Urinary bladder (tissue), 4 donors: ENCODE measurements at places on chromosomes 1 and 21. TPM values are rescaled to one million over a fixed set of nuclear protein-coding genes. Genes with fewer than 3 reads are reported as not detected.

DNA sequence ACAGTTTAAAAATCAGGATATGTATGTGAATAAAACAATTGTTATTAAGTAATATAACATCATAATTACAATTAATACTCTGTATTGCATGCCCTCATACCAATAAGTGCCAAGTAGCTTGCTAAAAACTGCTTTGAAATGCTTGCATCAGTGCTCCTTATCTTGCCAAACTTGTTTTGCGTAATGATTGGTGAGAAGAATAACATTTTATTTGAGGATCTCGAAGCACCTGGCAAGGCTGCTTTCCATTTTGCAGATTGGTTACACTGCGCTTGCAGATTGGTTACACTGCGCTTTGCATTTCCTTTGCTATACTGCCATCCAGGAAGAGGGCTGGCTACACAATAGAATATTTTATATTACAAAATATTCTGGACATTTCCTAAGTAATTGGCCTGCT lies 1.7 kb upstream of the PBX1 start:
- DNase-seq: no peak

GRCh38 chr21:28827422-28827821 lies 165.3 kb downstream of the LTN1 start:
- DNase-seq: no peak

GRCh38 chr1:230194525-230194924 lies 127.5 kb downstream of the GALNT2 start:
- no peak for DNase-seq

DNA sequence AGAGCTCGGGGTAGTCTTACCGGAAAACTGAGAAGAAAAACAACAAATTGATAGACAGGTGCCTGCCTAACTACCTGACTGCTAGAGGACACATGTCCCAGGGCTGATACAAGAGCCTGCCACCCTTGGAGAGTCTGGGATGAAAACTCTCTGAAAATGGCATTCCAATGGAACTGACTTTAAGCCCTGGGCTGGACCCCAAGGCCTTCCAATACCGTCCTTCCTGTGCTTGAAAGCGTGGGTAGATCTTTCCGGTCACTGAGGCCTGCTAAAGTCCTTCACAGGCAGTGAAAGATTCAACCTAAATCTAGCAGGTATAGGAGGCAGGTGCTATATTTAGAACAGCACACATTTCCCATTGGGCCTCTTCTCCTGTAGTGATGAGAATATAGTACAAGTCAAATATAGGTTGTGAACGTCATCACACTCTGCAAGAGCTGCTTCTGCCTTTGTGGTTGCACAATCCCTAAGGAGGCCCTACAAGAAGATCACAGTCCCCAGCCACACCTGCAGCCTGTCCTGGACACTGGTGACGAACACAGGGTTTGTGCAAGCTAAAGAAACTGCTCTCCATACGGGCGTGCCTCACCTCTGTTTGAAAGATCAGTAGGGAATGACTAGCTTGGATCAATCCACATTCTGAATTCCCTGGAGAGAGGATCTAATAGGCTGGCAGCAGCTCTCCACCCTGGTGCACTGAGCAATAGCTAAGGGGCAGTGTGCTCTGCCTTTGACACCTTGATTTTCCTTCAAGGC lies 876 bp upstream of the CHML start:
- no peak for DNase-seq

DNA sequence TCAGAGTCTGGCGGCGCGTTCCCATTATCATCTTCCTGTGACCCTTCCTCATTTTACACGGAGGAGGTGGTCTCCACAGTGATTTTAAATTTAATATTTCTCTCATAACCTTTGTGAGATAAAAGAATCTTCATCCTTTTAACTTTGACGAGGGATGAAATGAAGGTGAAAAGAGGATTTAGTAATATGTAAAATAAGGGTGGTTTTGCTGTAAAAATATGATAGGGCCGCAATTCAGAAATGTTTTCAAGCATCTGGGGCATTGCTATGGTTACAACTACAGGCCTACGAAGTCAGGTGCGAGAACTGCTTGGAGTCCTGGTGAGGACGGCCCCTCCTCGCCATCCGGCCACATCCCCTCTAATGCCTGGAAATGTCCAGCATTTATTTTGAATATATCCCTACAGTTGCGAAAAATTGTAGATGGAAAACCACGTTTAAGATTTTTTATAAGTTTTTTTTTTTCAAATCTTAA lies 422 bp upstream of the RSBN1 start:
- peak; percentile 15 for DNase-seq

GRCh38 chr1:237732657-237733056 lies 158.1 kb downstream of the ZP4 start:
- no peak for DNase-seq

DNA sequence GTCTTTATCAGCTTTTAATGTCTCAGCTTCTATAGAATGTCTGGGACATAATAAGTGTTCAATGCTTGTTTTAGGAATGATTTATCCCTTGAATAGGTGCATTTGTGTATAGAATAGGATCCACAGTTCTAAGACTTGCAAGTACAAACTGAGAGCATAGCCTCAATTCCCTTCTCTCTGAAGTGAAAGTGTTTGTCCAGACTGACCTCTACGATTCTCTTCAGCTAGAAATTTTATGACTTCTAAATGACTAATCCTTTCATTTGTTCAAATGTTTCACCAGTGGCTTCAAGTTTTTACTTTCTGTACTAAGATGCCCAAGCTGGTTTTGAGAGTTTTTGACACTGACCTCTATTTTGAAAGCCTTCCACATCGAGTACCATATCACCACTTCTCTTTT lies 608.2 kb upstream of the ADGRL4 start:
- no peak for DNase-seq

GRCh38 chr1:240031009-240031408 lies 60.7 kb upstream of the FMN2 start:
- no peak for DNase-seq

- no peak for DNase-seq
Observed at GRCh38 chr1:72322910-72323309, 40.6 kb upstream of the NEGR1 start.

- DNase-seq: no peak
Observed at GRCh38 chr1:89624314-89624713, 8.6 kb upstream of the LRRC8C start.

DNA sequence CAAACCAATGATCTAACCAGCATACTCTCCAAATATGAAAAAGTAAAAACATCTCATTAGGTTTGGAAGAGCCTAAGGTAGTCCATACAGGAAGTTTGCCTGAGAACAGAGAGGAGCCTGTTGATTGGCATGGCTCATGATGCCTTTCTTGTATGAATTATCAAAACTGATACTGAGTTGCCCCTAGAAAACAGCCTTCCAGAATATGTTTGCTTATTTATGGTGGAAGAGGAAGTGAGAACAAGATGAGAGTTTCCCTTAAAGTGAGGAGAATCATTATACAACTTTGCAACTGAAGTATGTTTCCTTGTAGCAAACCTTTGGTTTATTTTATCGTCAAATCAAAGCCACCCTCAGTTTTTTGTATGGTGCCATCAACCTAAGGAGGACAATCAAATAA lies 23.8 kb upstream of the KIAA1614 start:
- DNase-seq: no peak

DNA sequence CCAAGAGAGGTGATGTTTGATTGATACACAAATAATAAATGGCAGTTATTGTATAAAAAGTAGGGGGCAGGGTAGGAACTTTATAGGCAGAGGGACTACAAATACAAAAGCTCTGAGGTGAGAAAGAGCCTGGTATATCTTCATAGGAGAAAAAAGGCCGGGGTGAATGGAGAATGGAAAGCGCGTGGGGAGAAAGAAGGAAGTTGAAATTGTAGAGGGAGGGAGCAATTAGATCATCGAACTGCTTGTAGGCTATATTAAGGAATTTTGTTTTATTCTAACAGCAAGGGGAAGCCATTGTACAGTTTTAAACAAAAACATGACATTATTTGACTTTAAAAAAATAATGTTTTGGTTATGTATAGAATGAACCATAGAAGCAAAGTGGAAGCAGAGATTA lies 147.4 kb downstream of the PDE4B start:
- no peak for DNase-seq

The RAB29 gene
- total RNA-seq: 5.1 TPM

The RBP7 gene
- total RNA-seq: 2.4 TPM

The AMY1B gene
- not detected for total RNA-seq

The SH3BGR gene
- 15.8 TPM for total RNA-seq

The LENEP gene
- total RNA-seq: not detected

The RGS8 gene
- total RNA-seq: 0.05 TPM

The YOD1 gene
- total RNA-seq: 18.1 TPM
